H1 (cell line): ENCODE measurements at places on chromosomes 4 and X.

GRCh38 chr4:67366311-67366861 lies 178.9 kb downstream of the CENPC start:
- no peak for DNase-seq

- no peak for DNase-seq
Observed at GRCh38 chr4:17636341-17636695, 21.9 kb downstream of the MED28 start.

GRCh38 chrX:3651277-3651676 lies 62.2 kb downstream of the PRKX start:
- no peak for DNase-seq

GRCh38 chrX:123331349-123331748 lies 147.3 kb downstream of the GRIA3 start:
- DNase-seq = no peak

DNA sequence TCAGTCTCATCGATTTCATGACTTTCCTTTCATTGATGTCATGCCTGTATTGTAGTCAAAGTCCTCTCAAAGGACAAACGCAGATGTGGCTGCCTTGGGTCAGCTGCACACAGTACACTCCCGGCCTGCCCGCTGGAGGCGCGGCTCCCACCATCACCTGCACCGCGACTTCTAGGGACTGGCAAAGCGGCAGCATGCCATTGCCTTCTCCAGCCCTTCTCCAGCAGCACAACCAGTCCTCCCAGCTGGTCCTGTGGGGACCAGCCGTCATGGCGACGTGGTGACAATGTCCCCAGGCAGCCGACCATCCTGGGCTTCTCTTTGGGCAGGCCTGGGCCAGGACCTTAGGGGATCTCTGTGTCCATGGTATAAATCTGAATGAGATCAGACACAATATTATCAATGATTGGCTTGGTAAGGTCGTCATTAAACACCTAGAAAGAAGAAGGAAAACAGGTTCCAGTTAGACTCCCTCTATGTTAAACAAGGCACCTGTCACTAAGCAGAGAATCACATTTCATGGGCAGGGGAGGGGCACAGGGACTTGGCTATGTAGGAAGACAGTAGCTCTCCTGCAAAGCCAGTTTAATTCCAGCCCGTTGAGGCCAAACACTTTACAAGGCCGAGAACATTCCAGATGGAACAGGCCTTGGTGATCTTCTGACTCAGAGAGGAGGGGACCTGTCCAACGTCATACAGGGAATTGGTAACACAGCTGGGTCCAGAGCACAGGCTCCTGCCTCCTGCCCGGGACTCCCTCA lies 10.7 kb downstream of the CCNQ start:
- DNase-seq = no peak
